ENCODE measurements at places on chromosomes 3 and 15. TPM values are rescaled to one million over a fixed set of nuclear protein-coding genes. Genes with fewer than 3 reads are reported as not detected.

The SPATA12 gene
- not detected for polyA plus RNA-seq

The PLA2G4D gene
- polyA plus RNA-seq: not detected

The EEFSEC gene
- 22.5 TPM for polyA plus RNA-seq

The C3orf85 gene
- not detected for polyA plus RNA-seq

The DUOXA2 gene
- polyA plus RNA-seq: not detected

- no peak for DNase-seq
Measured at GRCh38 chr3:146280864-146281263, 30.0 kb upstream of the PLSCR4 start.

GRCh38 chr15:36365963-36366362, 213.5 kb upstream of the CDIN1 start:
- DNase-seq: no peak

GRCh38 chr15:62325597-62325996, 160.5 kb upstream of the C2CD4B start:
- no peak for DNase-seq

DNA sequence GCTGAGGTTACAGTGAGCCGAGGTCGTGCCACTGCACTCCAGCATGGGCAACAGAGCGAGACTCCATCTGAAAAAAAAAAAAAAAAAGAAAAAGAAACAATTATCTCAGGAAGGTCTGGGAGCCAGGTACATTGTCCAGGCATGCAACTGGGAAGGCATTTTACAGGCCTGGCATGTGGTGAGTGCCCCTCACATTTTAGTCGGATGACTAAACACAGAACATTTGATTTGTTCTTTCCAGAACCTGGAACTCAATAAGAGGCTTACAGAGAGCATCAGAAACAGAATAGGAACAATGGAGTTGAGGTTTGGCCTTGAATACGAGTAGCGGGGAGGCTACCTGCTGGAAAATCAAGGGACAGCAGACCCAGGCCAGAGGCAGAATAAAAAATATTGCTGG, 33.7 kb upstream of the IGF1R start:
- no peak for DNase-seq

DNA sequence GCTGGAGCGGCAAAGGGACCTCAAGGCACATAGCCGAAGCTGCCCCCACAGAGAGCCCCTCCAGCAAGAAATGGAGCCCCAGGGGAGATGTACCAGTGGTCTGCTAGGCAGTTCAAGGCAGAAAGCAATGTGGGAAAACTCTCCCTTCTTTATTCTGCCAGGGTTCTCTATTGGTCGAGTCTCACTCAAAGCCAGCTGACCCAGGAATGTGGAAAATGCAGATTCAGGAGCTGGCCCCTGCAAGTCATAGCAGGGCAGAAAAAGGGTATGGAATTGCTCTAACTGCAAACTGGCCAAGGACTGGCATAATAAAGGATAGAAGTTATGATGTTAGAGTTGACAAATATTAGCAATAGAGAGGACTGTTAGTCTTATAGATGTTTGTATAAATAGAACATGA, 4.0 kb upstream of the TOPAZ1 start:
- DNase-seq: no peak

GRCh38 chr3:139113231-139113992, 68.7 kb upstream of the PRR23C start:
- DNase-seq: no peak

DNA sequence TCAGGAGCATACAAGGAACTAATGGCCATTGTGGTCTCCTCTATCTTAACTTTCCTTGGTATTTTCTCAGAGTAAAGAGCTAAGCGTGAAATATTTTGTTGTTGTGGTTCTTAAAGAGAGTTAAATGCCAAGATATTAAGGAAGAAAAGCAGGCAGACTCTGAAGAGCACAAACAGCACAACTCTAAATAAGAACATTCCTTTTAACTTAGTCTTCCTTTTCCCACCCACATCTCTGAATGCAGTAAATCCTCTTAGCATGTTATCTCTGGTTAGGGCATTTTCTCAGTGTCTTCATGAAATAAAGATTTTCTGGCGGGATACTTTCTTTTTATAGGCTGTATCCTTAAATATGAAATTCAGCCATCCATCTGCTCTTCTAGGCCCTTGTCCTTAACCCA, 1.5 kb downstream of the GPR87 start:
- no peak for DNase-seq

GRCh38 chr15:41203395-41203794, 27.2 kb downstream of the EXD1 start:
- no peak for DNase-seq

DNA sequence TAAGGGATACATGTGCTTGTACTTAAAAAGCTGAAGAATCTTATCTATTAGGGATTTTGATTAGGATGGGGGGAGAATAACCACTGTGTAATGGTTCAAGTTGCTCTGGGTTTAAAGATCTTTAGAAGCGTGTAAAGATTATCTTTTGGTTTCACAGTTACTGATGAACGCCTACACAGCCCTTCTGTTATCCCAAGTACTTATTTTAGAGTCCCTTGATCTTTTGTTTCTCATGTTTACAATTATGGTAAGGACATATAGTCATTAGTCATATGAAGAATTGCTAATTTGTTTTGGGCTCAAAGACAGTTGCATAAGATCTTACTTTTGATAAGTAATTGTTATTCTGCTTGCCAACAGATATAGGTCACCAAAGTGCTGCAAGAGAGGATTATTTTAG, 160.1 kb downstream of the PLCL2 start:
- DNase-seq: no peak

DNA sequence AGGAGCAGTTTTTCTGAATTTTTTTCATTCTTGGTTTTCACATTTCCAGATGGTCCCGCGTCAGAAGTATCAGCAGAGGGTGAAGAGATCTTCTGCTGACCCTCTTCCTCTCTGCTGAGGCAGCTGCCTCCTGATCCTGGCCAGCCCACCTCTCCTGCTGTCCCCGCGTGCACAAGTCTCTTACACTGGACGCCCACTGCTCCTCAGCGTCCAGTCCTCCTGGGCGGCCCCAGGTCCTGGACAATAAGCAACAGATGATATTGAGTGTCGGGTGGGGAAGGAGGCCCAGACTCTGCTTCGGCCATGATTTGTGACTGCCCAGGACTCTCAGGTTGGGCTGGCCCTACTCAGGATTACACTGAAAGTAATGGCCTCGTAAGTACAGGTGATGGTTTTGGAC, 50.1 kb downstream of the KLHL25 start:
- DNase-seq: no peak

GRCh38 chr3:140198242-140198641, 263.3 kb downstream of the CLSTN2 start:
- DNase-seq: no peak

DNA sequence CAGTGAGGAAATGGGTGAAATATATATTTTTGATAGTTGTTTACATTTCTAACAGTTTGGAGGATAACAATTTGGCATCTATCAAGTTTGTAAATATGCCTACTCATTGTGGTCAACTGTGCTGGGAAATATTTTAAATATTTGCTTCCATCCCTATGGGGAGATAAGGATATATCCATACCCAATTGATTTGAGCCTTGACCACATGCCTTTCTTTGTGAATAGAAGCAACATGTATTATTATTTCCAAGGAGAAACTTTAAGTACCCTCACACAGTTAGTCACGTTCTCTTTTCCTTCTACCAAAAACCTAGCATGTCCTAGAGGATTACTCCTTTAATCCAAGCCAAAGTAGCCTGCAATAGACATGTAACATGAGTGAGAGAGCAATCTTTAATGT, 245.4 kb upstream of the CBLB start:
- DNase-seq: no peak

GRCh38 chr3:23653647-23654525, 151.9 kb upstream of the UBE2E1 start:
- no peak for DNase-seq

DNA sequence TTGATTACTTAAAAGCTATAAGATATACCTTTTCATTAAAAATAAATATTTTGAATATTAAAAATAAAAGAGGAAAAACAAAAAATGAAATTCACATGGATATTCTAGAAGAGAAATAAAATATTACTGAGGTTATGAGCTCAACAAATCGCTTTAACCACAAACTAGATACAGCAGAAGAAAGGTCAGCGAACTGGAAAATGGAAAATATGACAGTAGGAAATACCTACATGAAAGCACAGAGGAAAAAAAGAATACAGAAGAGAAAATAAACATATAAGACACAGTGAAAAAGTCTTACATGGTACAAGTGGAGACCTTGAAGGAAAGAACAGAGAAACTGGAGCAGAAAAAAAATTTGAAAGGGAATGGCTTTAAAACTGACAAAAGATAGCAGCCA, 33.2 kb downstream of the SCAPER start:
- DNase-seq: no peak

DNA sequence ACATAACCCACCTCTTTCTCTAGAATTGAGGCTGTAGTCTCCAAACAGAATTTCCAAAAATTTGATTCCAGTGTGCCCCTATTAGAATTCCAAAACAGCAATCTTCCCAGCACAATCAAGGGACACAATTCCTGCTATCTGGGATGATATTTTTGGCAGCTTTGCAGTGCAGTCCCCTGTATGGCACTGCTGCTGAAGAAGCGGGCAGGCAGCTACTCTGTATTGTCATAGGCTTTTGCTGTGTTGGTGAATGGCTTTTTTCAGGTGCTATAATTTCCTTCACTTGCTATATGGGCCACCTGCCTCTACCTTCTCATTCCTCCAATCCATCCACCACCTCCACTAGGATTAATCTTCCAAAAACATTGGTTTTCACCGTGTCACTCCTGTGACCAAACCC, 145.5 kb downstream of the VGLL4 start:
- DNase-seq: no peak

DNA sequence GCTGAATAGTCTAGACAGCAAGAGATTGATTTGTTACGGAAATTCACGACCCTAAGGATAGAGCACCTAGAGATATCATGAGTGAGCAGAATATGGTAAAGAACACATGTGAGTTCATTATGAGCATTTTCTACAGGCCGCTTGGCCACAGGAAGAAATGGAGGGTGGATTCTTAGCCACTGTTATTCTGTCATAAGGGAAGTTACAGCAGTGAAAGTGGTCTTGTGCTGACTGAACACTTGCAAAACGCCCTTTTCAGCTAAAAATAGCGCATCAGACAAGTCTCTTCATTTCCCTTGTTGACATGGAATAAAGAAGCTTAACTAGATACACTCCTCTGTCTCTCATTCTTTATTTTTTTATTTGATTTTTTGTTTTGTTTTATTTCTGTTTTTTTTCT, 19.8 kb downstream of the DGKG start:
- DNase-seq: no peak

DNA sequence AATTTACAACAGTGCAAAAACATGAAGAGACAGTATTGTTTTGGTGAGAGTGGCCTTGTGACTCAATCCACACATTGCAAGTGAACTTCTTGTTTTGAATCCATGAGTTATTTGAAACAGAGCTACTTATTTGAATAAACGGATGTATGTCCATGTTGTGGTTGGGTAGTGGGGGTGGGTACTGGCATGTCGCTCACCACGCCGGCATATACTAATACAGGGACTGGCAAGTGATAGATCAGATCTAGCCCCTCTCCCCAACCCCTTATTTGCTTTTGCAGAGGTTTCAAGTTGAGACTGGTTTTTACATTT, 83.8 kb downstream of the EDEM1 start:
- no peak for DNase-seq

- no peak for DNase-seq
Measured at GRCh38 chr15:72964135-72964534, 88.1 kb upstream of the NEO1 start.

DNA sequence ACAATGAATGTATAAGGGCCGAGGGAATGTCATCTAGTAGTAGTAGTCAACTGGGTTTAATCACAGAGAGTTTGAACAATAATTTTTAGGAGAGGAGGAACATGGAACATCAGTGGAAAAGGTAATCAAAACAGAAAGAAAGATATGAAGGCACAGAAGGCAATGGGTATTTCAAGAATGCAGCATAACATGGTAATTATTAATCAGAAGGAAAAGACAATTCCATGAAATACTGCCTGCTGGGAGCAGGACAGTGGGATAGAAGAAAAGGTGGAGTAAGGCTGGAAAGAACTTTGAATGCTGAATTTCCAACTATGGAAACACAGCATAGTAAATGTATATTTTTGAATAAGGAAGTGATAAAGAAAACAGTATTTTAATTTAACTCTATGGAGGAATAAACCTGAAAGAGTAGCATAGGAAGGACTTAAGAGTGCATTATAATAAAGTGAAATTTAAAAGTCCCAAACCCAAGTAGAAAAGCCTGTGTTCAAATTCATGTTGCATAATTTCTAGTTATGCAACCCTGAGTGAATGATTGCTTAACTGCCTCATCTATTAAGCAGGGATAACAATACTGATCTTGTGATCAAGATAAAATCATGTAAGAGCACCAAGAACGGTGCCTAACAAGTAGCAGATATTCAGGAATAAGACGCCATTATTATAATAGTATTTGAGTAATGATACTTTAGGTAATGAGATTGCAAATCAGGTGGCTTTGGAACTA, 357.7 kb downstream of the TBC1D5 start:
- DNase-seq: no peak

DNA sequence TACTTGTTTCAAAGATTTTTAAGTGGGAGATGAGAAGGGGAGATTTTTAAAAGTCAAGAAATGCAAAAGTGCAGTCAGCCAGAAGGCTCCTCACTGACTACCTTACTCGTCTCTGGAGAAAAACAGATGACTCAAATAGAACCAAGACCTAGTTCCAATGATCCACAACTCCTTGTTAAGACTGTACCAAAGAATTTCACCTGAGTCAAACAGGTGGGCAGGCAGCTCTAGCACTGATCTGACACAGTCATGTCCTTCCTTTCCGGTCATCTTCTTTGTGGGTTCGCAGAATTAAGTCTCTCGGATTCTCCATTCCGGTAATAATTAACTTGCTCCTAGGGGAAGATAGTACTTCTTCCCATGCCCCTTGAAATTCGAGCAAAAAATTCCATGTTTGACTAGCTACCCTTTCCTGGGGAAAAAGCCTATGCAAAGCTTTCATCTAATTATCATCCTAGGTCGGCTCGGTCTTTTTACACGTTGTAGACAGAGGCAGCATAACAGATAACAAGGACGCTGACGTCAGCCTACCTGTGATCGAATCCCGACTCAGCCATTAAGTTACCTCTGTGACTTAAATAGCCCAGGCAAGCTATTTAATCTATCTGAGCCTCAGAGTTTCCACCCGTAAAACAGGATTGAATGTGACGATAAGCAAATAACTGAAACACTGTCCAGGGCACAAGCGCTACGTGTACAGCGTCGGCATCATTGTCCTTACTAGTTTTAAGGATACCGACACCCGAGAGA, 758 bp downstream of the SELENOK start:
- peak; percentile 71 for DNase-seq
